Adipose tissue (tissue), 3 donors: ENCODE measurements at places on chromosomes 2 and 18. TPM values are rescaled to one million over a fixed set of nuclear protein-coding genes. Genes with fewer than 3 reads are reported as not detected.

The CENPA gene
- 0.18 TPM for polyA plus RNA-seq

The CTDSP1 gene
- polyA plus RNA-seq = 132 TPM

The CFAP65 gene
- polyA plus RNA-seq = 0.04 TPM

The TNS1 gene
- polyA plus RNA-seq = 245 TPM

The SERPINB10 gene
- polyA plus RNA-seq = 0.27 TPM

The SALL3 gene
- polyA plus RNA-seq = 0.03 TPM

The LONRF2 gene
- 1.3 TPM for polyA plus RNA-seq

The ZC3H15 gene
- 39.3 TPM for polyA plus RNA-seq

The GULP1 gene
- polyA plus RNA-seq = 10.5 TPM

The ANKRD30B gene
- not detected for polyA plus RNA-seq

The SLC19A3 gene
- polyA plus RNA-seq = 76.7 TPM

The CLEC4F gene
- polyA plus RNA-seq = 1.6 TPM

The GPR35 gene
- 0.60 TPM for polyA plus RNA-seq

The NFATC1 gene
- polyA plus RNA-seq = 21.7 TPM

The COLEC12 gene
- 5.2 TPM for polyA plus RNA-seq

The ATAD2B gene
- polyA plus RNA-seq = 2.0 TPM
